ENCODE measurements at places on chromosomes 5 and 9. TPM values are rescaled to one million over a fixed set of nuclear protein-coding genes. Genes with fewer than 3 reads are reported as not detected.

DNA sequence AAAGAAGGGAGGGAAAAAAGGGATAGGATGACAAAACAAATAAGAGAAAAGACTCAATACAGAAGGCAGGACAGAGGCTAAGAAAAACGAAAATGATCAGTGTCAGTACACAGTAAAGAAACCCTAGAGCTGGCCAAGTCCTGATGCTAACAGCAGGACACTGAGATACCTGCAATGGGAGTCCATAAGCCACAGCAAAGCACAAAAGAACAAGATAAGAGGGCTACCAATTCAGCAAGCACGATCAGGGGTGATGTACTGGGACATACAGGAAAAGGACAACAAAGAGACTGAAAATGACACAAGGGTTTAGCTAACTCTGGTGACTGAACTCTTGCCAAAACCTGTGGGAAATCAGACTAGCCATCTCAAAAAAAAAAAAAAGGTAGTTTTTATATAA lies 1072.6 kb upstream of the COX7C start:
- no peak for DNase-seq

GRCh38 chr5:56323505-56323904 lies 90.4 kb upstream of the ANKRD55 start:
- no peak for DNase-seq

DNA sequence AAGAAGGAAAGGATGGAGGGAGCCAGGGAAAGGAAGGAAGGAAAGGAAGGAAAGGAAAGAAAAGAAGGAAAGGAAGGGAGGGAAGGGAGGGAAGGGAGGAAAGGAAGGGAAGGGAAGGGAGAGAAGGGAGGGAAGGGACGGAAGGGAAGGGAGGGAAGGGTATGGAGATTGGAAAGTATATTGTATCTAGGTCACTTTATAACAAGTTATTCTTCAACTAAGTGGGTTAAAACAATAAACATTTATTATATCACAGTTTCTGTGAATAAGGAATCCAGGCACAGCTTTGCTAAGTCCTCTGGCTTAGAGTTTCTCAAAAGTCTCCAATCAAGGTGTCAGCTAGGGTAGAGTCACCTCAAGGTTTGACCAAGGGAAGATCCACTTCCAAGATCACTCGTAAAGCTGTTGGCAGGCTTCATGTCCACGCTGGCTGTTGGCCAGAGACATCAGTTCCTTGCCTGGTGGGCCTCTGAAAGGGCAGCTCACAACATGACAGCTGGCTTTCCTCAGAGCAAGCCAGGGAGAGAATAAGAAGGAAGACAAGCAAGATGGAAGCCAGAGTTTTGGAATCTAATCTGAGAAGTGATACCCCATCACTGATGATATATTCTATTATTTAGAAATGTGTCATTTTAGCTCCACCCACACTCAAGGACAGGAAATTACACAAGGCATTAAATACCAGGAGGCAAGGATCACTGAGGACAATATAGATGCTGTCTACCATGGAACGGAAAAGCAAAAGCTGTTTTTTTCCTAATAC lies 105.1 kb downstream of the DEPDC1B start:
- DNase-seq = no peak

GRCh38 chr5:91182763-91183162 lies 200.4 kb downstream of the ARRDC3 start:
- peak; percentile 40 for DNase-seq

GRCh38 chr9:126295936-126296600 lies 30.6 kb upstream of the MVB12B start:
- peak; percentile 76 for DNase-seq

DNA sequence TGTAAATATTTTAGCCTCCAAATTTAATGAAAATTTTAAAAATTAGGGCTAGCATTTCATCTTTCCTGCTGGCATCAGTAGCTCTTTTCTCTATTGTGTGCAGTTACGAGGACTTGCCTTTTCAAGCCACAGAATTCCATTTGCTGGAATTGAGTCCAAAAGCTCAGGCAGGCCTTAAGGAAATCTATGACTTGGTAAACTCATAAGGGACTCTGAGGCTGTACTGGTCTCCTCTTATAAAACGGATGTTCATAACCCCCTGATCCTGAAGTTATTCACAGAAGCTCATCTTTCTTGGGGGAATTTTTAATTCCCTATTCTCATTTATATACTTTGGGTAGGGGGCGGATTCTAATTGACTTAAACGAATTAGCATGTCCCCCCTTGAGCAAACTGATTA lies 23.4 kb downstream of the ANKRA2 start:
- no peak for DNase-seq

The TRIM36 gene
- 1.9 TPM for total RNA-seq
